ENCODE measurements at places on chromosomes 7 and 10.

- no peak for DNase-seq
Observed at GRCh38 chr10:128130051-128130450, 3.8 kb upstream of the MKI67 start.

DNA sequence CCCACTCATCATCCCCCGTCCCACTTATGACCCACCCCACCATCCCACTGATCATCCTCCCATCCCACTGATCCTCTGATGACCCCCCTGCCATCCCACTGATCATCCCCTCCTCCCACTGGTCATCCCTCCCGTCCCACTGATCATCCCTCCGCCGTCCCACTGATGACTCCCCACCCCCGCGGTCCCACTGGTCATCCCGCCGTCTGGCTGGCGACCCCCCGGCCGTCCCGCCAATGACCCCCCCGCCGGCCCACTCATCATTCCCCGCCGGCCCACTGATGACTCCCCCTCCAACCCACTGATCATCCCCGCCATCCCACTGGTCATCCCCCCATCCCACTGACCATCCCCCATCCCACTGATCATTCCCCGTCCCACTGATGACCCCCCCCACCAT, 161.1 kb downstream of the GRM8 start:
- DNase-seq: no peak

DNA sequence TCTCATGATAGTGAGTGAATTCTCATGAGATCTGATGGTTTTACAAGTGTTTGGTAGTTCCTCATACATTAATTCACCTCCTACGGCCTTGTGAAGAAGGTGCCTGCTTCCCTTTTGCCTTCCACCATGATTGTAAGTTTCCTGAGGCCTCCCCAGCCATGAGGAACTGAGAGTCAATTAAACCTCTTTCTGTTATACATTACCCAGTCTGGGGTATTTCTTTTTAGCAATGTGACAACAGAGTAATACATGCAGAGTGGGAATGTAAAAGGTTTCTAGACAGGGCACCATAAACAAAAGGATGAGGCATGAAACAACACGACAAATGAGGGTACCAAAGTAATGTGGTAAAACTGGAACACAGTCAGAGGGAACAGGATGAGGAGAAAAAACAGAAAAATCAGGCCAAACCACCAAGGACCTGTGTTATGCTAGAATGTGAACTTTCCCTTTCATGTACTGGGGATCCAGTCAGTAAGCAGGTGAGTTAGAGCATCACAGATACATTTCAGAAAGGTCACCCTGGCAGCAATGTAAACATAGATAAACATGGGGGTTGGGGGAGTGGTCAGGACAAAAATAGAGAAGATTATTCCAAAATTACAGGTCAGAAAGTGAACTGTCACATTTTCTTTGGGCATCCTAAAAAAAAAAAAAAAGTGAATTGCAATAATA, 31.9 kb downstream of the ANKRD26 start:
- no peak for DNase-seq

DNA sequence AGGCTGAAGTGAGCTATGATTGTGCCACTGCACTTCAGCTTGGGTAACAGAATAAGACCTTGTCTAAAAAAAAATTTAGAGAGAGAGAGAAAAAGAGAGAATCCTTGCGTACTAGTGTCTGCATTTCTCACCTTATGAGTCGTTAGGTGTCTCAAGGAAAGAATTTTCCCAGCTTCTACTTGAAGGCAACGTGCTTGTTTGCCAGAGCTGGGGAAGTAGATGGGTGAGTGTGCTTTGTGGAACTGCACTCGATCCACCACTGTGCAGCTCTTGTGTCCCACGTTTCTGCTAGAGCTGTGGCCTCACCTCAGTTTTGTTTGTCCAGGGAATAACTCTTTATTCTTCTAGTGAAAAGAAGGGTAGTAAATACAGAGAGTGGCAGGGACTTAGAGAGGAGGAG, 38.9 kb downstream of the HDAC9 start:
- DNase-seq: no peak

DNA sequence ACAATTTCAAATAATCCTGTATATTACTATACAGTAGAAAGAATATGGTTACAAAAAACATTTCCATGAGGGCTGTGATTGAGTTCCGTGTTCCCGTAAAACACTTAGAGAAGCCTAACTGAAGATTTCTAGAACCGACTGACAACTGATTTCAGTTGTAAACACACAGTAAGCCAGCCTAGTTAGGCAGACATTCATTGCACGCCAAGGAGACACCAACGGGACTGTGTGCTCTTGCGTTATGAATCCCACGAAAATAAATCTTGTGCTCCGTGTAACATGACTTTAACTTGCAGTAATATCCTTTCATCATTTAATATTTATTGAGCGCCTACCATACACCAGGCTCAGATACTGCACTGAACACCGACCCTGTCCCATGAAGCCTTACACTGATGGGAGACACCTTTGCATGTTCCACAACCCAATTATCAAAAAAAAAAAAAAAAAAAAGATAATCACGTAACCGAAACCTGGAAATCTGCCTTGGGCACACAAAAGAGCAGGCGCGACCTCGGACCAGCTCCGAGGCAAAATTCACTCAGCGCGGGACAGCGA, 420 bp upstream of the KLHL7 start:
- DNase-seq: no peak

DNA sequence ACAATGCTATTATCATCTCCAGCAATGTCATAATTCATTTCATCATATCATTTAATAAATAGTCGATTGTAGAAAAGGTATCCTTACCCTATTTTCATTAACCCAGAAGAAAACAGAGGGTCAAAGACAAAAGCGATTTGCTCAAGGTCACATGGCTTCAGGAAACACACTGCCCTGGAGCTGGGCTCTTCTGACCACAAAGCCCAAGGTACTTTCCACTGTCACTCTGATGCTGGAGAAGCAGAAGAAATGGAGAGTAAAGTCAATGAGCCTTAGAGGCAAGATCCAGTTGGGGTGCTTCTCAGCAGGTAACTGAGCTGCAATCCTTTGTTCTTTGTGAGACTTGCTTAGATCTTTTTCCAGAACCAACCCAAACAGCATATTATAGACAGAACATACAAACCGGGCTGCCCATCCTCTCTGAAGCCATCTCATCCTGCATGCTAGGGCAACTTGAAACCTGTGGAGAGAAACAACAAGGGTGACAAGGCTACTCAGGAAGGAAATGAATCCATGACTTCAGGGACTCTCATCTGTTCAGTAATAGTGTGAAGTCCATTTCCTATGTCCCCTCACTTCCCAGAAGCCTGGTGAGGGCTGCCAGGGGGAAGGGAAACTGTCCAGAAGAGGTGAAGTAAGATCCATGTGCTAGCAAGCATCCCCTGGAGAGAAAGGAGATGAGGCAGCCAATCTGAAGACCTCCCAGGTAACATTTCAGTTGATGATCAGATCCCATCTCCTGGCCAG, 148.6 kb upstream of the SVIL start:
- no peak for DNase-seq

DNA sequence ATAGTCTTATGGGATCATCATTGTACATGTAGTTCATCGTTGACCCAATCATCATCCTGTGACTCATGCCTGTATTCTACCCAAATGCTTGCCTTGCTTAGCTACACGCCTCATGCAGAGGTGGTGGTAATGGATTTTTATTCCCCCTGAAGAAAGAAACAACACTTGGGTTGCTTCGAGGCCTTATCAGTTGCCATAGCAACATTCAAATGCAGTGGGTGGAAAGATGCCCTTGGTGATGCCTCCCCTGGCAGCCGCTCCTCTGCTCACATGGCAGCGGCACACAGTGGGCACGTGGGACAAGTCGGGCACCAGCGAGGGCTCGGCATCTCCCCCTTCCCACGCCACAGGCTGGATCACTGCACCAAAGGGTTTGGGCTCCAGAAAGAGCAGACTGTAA, 54.0 kb upstream of the NMT2 start:
- DNase-seq: no peak

DNA sequence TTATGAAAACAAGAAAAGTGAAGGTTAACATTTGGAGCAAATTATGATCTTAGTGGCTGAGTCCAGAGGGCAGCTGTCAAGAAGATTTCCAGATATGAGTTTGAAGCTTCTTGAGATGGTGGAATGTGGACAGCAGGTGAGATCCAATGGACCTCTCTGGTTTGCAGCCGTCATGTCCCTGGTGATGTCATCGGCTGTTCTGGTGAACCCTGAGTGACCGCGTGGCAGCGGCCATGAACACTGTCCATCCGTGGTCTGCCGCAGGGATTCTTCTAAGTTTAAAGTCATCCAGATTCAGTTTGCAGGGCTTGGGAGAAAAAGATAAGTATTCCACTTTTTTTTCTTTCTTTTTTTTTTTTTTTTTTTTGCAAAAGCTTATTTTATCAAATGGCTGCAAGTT, 15.8 kb upstream of the VIPR2 start:
- DNase-seq: no peak

DNA sequence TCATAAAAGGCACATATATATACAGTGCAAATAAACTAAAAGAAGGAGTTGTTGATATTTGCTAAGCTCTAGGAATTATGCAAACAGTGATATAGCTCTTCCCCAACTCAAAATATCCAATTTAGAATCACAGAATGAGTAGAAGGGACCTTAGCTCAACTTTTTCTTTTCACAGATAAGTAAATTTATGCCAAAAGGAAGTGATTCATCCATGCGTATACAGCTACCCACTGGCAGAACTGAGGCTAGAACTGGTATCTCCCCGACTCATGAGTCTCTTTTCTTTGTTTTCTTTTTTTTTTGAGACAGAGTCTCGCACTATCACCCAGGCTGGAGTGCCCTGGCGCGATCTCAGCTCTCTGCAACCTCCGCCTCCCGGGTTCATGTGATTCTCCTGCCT, 54.2 kb upstream of the SVIL start:
- no peak for DNase-seq

GRCh38 chr7:80040752-80041151, 93.9 kb upstream of the GNAI1 start:
- DNase-seq: no peak

DNA sequence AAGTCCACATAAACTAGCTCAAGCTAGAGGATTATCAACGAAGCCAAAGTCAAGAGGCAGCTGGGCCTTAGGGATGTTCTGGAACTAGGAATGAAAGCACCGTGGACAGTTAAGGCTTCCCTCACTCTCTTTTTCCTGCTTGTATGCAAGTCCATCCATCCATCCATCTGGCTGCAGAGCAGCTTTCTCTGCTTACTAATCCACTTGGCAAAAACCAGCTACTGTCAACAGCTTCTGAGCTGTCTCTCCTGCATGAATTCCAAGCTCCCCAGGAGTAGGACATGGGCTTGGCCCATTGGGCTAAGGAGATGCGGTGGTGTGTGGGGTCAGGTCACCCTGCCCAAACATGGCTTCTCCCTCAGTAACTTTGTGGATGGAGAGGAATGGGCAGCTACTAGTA, 66.2 kb downstream of the NAMPT start:
- DNase-seq: no peak

- no peak for DNase-seq
Observed at GRCh38 chr7:137547485-137547884, 204.0 kb upstream of the PTN start.

GRCh38 chr10:32931593-32931992, 26.4 kb downstream of the ITGB1 start:
- DNase-seq: no peak

DNA sequence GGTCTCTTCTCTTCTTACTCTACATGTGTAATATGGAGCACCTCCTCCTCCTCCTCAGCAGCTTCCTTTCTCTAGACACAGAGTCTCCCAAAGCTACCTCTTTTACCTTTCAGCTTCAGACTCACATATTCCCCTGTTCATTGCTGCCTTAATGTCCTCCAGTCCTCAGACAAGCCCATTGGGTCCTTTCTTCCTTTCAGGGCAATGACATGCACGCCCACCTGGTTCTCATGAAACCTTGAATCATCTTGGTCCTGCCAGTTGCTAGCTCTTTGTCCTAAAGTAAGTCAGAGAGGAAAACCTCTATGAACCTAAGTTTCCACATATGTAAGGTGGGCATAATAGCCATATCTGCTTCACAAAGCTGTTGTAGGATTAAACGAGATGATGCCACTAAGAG, 227.0 kb downstream of the RPS24 start:
- DNase-seq: no peak

DNA sequence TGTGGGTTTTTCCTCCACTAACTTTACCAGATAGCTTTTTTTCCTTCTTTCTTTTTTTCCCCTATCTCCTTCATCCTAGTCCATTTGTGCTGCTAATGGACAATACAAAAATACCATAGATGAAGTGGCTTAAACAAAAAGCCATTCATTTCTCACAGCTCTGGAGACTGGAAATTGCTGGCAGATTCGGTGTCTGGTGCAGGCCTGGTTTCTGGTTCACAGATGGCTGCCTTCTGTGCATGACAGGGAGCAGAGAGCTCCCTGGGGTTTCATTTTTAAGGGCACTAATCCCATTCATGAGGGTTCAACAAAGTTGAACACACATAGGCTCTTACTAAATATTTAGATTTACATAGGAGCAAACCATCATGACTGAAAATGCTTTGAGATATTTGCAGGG, 467.4 kb downstream of the TYW1 start:
- DNase-seq: no peak

GRCh38 chr7:64037095-64037494, 8.1 kb upstream of the ZNF727 start:
- DNase-seq: no peak

GRCh38 chr10:128475686-128476367, 349.6 kb upstream of the MKI67 start:
- DNase-seq: no peak

- no peak for DNase-seq
Observed at GRCh38 chr10:77841711-77842375, 84.7 kb downstream of the DLG5 start.

DNA sequence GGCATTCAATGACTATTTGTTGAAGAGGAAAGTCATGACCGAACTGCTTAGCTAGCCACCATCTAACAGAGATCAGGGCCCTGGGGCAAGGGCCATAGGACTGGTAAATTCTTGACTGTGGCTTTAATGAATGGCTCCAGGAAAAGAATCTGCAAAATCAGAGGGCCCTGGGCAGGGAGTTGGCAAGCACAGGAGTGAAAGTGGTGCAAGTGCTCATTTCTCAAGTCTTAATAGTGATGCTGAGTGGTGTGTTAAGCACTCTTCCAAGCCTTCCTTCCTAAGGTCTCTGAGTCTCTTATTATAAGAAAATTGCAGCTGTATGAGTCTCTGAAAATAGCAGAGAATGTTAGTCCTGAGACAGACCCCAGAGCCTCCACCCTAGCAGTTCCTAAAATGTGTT, 46.3 kb upstream of the EGR2 start:
- DNase-seq: no peak

DNA sequence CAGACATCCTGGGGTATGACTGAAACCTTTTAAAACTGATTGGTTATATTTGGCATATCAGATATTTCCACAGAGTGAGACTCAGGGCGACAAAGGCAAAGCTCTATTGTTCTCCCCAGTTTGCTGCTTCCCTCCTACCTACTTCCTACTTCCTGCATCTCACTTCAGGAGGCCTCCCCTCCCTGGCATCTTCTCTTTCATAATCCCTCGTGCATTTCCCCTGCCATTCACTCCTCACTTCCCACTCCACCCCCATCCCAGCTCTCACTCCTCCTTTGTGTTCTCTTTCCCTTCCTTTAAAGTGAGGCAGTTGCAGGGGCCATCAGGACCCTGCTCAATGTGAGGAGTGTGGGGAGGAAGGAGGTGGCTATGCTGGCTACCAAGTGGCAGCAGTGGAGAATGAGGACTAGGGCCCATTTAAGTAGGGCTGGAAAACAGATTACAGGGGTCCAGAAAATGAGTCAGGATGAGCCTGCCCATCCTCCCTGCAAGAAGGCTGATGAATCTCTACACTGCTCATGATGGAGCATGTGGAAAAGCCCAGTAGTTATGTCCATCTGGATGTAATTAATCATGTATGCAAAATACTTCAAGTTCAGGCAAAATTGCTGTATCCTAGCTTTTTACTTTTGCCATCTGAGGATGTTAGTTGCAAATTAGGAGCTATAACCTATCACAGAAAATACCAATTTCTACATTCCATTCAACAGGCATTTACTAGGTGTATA, 311.8 kb upstream of the IMMP2L start:
- no peak for DNase-seq

Measured in activated T-helper 1 cell treated with anti-CD3 and anti-CD28 coated beads, Interleukin-12 subunit alpha, Interleukin-12 subunit beta, Interleukin-2, Interleukin-4 antibody, amounts not matched to agents 30 ng/mL and 10 ng/mL and 1 ng/mL, durations not matched to agents 14 hours and 24 hours and 36 hours (primary cell).